NCI-H774 (cell line): ENCODE measurements at places on chromosomes 4 and X.

- DNase-seq = no peak
These were observed 1624.8 kb upstream of the TENM3 start for GRCh38 chr4:180618396-180618795.

DNA sequence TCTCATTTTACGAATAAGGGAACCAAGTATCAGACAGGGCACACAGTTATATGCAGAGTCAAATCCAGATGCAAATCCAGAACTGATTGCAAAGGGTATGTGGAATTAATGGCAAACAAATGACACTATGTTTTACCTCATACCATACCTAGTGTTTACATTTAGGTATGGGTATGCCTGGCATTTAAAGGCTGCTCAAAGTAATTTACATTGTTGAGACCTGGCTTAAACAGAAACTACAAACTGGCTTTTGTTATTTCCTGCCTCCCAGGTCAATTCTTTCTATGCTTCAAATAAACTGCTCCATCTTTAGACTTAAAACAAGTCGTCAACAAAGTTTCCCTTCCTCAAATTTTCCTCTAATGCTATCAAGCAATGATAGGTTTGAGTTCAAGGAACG, 33.7 kb downstream of the ANKRD17 start:
- DNase-seq = no peak

- no peak for DNase-seq
These were observed 53.9 kb upstream of the ZNF157 start for GRCh38 chrX:47316276-47317025.

GRCh38 chrX:149652232-149652981, 20.8 kb upstream of the TMEM185A start:
- no peak for DNase-seq

- no peak for DNase-seq
These were observed 54.4 kb downstream of the FAT1 start for GRCh38 chr4:186669159-186669731.

GRCh38 chr4:28167411-28167810, 1306.8 kb downstream of the STIM2 start:
- DNase-seq = no peak

- no peak for DNase-seq
These were observed 53.4 kb downstream of the IRF2 start for GRCh38 chr4:184420881-184421416.

- DNase-seq = no peak
These were observed 354.9 kb downstream of the RPA4 start for GRCh38 chrX:97238632-97239031.

- no peak for DNase-seq
These were observed 19.8 kb downstream of the TMLHE start for GRCh38 chrX:155592981-155593380.

DNA sequence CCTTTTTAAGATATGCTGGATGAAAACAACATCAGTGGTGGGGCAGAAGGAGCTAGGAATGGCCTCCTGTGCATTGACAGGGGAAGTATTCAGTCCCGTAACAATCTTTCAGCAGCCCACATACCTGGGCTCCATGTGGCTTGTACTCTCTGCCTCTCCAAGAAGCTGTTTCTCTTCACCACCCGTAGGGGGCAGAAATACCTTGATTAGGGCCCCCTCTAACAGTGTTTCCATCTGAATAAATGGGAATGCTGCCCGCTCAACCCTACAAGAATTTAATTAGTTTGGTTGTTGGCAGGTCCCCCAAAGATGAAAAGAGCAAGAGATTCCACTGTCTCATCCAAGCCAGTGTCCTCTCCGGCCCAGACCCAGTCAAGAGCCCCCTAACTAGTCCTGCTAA, 155.2 kb downstream of the SMIM20 start:
- DNase-seq = no peak

DNA sequence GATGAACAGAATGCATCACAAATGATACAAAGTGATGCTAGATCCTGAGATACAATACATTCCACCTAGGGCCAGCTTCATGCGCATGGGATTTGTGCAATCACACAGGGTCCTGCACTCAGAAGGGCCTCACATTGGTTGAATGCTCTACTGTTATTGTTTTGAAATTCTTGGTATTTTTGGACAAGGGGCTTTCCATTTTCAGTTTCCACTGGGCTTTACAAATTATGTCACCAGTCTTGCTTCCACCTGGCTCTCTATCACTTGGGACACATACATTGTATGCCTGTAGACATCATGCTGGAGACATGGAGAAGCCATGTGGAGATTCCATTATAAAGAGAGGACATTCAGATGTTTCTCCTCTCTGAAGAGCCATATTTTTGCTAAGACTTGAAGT, 155.8 kb downstream of the NAA11 start:
- DNase-seq = no peak

GRCh38 chrX:67604979-67605703, 61.3 kb downstream of the AR start:
- no peak for DNase-seq

GRCh38 chrX:17417372-17417771, 42.4 kb downstream of the NHS start:
- DNase-seq = no peak

DNA sequence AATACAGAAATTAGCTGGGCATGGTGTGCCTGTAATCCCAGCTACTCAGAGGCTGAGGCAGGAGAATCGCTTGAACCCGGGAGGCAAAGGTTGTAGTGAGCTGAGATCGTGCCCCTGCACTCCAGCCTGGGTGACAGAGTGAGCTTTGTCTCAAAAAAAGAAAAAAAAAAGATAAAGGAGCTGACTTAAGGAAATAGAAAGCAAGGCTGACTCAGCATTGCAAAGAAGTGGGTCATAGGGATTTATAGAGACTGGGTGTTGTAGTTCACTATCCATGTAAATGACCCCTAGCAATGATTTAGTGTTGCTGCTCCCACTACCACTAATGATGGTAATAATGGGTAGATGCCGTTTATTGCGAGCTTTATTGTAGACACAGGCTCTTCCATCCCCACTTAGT, 47.6 kb downstream of the ADD1 start:
- DNase-seq = no peak

- DNase-seq = no peak
These were observed 33.1 kb upstream of the GPR34 start for GRCh38 chrX:41655631-41656030.

DNA sequence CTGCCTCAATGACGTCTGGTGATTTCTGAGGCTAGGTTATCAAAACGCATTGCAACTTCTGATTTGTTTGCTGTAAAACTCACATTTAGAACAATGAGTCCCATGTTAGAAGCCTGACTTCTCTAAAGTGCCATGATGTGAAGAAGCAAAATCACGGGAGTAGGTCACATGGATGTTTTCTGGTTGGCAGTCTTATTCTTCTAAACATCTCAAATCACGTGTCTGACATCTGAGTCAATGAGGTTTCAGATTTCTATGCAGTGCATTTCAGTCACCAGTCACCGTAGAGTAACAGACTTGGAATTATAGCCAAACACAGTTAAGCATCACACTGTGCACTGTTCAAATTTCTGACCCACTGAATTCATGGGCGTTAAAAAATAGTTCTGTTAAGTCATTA, 482.1 kb downstream of the TMA16 start:
- DNase-seq = no peak

DNA sequence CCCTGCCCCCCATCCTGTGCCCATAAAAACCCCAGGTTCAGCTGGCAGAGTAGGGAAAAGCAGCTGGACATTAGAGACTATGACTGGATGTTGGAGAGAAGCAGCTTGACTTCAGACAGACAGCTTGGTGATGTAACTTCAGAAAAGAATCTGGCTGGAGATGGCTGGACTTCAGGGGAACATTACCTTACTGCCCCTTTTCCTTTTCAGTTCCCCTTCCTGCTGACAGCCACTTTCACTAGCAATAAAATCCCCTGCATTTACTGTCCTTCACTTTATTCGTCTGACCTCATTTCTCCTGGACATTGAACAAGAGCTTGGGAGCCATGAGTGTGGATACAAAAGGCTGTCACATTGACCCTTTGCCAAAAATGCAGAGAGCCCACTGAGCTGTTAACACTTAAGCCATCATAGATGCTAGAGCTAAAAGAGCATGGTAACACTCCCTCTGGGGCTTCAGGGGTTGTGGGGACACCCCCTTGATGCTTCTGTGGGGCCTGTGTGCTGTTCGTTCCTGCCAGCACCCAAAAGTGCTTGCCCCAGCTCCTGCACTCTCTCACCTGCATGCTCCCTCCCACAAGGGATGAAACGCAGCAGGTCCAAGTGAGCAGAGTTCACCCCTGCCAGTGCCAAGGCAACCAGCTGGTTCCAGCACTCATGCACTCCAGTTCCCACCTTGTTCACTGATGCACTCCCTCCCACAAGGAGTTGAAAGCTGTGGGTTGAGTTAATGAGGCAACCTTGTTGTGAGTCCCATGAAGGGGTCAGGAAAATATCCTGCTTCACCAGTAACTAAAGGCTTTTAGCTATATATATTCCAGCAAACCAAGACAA, 263.8 kb upstream of the NDST3 start:
- no peak for DNase-seq

- DNase-seq = no peak
These were observed 157.1 kb upstream of the CLNK start for GRCh38 chr4:10841697-10842096.

DNA sequence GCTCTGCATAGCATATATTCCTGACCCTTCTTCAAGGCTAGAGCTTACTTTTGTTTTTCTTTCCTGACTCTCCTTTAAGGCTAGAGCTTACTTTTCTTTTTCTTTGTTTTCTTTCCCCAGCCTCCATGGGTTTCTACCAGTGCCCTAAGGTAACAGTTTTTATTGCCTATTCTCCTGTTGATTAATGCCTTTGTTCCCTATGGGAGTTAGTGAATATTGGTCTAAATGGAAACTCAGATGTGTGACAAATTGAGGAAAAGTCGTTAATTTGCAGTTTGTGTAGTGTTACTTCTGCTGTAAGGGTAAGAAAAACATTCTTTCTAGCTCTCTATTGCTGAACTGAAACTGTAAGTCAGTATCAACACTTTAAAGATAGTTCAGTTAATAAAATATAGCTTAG, 358.7 kb downstream of the IL15 start:
- DNase-seq = no peak

DNA sequence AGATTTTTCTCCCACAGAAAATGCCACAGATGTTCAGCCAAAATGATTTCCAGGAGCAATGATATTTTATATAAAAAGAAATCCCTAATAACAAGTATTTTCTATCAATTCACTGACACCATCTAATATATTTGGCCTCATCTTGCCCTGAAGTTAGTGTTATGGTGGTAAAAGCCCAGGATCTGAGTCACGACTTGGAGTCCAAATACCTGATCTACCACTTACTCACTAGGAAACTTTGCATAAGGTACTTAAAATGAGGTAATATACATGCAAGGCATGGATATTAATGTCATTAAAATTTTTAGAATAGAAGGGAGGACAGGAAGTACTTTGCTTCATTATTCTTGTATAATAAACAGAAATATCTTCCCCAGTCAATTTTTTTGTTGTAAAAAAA, 16.3 kb downstream of the PPP3CA start:
- no peak for DNase-seq

GRCh38 chr4:85722807-85723206, 247.9 kb downstream of the ARHGAP24 start:
- DNase-seq = no peak

GRCh38 chr4:90330546-90330945, 203.4 kb downstream of the CCSER1 start:
- no peak for DNase-seq

GRCh38 chr4:164894702-164895101, 17.7 kb downstream of the APELA start:
- no peak for DNase-seq

DNA sequence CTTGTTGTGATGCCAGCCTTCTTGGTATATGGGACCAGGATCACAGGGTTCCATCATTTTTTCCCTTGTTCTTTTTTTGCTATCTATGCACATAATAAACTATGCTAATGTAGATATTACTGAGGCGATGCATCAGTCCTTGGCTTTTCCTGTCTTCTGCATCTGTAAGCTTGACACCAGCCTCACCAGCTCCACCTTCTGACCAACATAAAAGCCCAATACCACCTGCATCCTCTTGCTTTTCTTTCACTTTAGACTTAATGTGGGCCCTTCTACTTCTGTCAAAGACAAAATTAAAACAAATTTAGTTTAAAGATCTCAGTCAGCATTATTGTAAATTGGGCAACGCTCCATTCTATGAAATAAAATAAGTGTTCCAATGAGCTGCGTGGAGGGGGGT, 1718.8 kb upstream of the PCDH10 start:
- no peak for DNase-seq

- no peak for DNase-seq
These were observed 862.2 kb downstream of the TRIML1 start for GRCh38 chr4:189001283-189001970.

GRCh38 chrX:16601885-16602284, 48.1 kb upstream of the S100G start:
- no peak for DNase-seq

DNA sequence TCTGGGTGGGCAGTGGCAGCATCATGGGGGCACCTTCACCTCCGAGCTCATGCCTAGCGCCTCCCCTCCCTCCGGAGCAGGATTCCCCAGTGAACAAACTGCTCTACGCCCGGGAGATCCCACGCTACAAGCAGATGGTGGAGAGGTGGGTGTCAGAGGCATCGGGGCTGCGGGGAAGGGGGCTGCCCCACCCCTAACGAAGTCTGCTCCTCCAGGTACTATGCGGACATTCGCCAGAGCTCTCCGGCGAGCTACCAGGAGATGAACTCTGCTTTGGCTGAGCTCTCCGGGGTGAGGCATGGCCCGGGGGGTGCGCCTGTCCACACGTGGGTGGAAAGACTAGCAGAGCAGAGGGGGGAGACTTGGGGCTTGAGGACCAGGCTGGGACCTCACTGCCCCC, 2.7 kb upstream of the SRPK3 start:
- DNase-seq = no peak

GRCh38 chrX:45845142-45845541, 644.5 kb upstream of the DIPK2B start:
- DNase-seq = no peak

- DNase-seq = no peak
These were observed 68.3 kb downstream of the LARP7 start for GRCh38 chr4:112704991-112705845.

DNA sequence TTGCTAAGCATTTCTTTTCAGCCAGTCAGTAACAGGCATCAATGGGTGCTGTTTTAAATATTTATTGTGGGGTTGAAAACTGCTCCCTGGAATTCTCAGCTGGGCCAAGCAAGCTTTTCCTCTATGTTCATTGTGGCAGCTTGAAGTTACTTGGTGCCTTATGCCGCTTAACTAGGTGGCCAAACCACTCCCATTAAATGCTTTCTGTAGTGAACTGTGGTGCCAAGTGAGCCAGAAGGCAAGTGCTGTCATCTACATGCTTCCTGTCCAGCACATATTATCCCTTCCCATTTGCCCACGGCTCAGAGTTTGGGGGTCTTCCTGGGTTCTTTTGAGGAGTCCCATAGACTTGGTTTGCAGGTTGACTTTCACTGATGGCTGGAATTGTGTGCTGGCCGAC, 64.8 kb downstream of the TAB3 start:
- DNase-seq = no peak
